Renal cortex interstitium (tissue), 15 donors: ENCODE measurements at places on chromosomes 7 and 10. TPM values are rescaled to one million over a fixed set of nuclear protein-coding genes. Genes with fewer than 3 reads are reported as not detected.

- no peak for DNase-seq
Observed at GRCh38 chr7:49780953-49781352, 7.5 kb downstream of the VWC2 start.

DNA sequence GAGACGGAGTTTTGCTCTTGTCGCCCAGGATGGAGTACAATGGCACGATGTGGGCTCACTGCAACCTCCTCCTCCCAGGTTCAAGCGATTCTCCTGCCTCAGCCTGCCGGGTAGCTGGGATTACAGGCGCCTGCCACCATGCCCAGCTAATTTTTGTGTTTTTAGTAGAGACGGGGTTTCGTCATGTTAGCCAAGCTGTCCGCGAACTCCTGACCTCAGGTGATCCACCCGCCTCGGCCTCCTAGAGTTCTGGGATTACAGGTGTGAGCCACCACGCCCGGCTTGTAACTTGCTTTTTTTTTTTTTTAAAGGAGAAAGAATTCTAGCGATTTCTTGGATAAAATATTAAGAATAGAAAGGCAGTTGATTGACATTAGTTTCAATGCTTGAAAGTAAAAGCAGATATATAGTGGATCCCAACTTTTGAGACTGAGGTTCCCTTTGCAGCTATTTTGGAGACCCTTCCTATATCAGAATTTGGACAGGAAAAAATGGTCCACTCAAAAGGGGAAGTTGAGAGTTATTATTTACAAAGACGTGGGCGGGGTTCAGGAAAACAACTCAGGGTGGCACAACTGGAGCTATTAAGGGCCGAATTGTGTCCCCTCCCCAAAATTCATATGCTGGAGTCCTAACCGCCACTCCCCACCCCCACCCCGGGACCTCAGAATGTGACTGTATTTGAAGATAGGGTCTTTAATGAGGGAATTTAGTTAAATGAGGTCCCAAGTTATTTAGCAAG is 1.3 kb upstream of the ERCC6 start:
- DNase-seq: no peak

- DNase-seq: no peak
Observed at GRCh38 chr10:82160307-82160706, 285.3 kb downstream of the NRG3 start.

- DNase-seq: no peak
Observed at GRCh38 chr10:133379801-133380666, 972 bp downstream of the PAOX start.

DNA sequence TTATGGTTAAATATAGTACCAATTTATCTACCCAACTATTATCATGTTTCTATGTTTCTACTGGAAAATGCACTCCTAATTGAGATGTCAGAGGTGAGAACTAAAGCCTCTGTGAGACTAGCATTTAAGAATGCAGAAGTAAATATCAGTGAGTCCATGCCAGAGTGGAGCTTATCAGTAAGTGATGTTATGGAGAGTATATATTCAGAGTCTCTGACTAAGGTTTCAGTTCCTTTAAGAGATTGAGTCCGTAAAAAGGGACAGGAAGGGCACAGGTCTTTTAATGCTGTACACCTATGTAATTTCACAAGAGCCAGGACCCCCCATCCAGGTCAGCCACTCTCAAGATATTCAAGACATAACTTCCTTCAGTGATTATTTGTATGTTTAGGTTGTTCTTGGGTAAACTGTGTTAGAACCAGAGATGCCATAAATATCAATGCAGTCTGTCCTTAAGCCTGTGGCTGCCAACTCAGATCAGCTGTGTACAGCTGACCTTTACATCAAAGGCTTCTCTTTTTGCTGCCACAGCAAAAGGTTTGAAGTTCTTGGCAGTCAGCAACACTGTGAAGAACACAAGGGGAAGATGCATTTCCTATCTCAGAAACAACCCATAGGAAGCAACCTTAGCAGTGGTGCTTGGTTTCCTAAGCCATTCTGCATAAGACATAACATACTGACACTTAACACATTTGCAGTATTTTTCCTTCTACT is 244.8 kb downstream of the BICC1 start:
- DNase-seq: no peak

DNA sequence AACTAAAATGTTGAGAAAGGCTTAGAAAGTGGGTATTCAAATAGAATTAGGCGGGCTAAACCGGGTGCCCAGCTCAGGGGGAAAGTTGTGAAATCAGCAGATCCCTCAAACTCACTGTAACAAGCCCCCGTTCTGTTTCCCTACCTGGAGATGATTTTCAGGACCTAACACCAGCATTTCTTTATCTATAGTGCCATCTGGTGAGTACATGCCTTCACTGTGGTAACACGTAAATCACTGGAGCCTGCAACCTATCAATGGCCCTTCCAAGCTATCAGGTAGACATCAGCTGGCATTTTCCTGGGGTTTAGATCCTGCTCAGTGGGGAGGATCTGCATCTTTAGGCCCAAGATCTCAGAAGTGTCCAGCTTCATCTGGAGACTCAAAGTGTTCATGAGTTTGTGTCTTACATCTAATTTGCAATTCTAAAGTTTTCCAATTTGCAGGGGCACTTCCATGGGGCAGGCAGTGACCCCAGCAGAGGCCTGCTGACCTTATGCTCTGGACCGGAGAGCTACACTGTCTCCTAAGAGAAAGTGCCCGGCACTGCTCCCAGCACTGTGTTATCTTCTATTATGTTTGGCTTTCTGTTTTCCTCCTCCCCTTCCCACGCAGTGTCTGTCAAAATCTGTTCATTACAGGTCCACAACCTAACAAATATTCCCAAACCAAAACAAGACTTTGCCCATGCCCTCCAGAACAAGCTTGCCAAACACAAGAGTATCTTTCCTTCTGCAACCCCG is 132.5 kb downstream of the LSM5 start:
- DNase-seq: no peak

Gene CFAP69
- polyA plus RNA-seq: 19.1 TPM

Gene AGBL3
- 9.1 TPM for polyA plus RNA-seq

Gene H2BK1
- polyA plus RNA-seq: not detected

Gene CACNA2D1
- 30.2 TPM for polyA plus RNA-seq

Gene PVRIG
- 2.2 TPM for polyA plus RNA-seq
